Cardiac atrium fibroblast (primary cell): ENCODE measurements at places on chromosomes 2 and 18. TPM values are rescaled to one million over a fixed set of nuclear protein-coding genes. Genes with fewer than 3 reads are reported as not detected.

The IL36G gene
- not detected in 2 replicates for total RNA-seq

The PLA2R1 gene
- total RNA-seq: 12.5 and 15.6 TPM in 2 replicates

The M1AP gene
- total RNA-seq: not detected in 2 replicates

The KIF5C gene
- 0.16 TPM in 1 of 2 replicates, not detected in the other for total RNA-seq

The C2orf15 gene
- total RNA-seq: not detected in 2 replicates

The CYP1B1 gene
- total RNA-seq: 13.2 and 64.0 TPM in 2 replicates

The PTGR3 gene
- 18.6 and 30.0 TPM in 2 replicates for total RNA-seq

The CCDC74B gene
- total RNA-seq: 3.1 and 6.0 TPM in 2 replicates

The GPR45 gene
- not detected in 2 replicates for total RNA-seq

The GALR1 gene
- total RNA-seq: not detected in 2 replicates

The ITGA6 gene
- total RNA-seq: 4.2 and 14.9 TPM in 2 replicates

The CDH20 gene
- total RNA-seq: 1.8 and 5.8 TPM in 2 replicates

The ATAD2B gene
- 3.2 and 5.3 TPM in 2 replicates for total RNA-seq

The CENPA gene
- 1.6 and 3.6 TPM in 2 replicates for total RNA-seq

The ARMC9 gene
- total RNA-seq: 14.1 and 17.3 TPM in 2 replicates

The CCL20 gene
- 0.54 and 0.65 TPM in 2 replicates for total RNA-seq

The NEU4 gene
- total RNA-seq: not detected in 2 replicates

The CGREF1 gene
- total RNA-seq: 11.6 and 28.2 TPM in 2 replicates

The FAM98A gene
- total RNA-seq: 21.7 and 36.6 TPM in 2 replicates

The SERPINB3 gene
- total RNA-seq: not detected in 2 replicates
